ENCODE measurements at places on chromosomes 16 and 17. TPM values are rescaled to one million over a fixed set of nuclear protein-coding genes. Genes with fewer than 3 reads are reported as not detected.

DNA sequence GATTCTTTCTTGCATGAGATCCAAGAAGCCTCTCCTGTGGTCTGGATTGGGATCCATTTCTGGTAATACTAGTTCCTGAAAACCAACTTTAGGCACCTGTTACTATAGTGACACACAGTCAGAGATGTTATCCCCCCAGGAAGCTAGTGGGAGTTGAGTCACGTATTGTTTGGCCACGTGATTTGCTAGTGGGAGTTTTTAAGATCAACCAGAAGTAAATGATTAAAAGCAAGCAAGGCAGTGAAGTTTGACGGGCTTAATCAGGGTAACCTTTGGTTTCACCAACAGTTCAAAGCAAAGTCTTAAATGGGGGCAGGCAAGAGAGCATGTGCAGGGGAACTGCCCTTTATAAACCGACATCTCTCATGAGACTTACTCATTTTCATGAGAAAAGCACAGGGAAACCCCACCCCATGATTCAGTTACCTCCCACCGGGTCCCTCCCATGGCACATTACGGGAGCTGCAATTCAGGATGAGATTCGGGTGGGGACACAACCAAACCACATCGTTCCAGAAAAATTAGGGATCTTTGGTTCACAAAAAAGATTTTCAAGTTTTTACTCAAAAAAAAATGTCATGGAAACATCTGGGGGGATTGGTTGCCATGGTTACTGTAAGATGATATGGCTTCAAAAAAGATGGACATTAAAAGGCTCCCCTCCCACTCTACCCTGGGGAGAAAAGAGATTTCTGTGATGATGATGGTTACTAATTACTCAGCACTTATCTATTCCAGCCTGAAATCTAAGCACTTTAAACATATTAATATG lies 483.1 kb upstream of the ERCC4 start:
- DNase-seq, result no peak

DNA sequence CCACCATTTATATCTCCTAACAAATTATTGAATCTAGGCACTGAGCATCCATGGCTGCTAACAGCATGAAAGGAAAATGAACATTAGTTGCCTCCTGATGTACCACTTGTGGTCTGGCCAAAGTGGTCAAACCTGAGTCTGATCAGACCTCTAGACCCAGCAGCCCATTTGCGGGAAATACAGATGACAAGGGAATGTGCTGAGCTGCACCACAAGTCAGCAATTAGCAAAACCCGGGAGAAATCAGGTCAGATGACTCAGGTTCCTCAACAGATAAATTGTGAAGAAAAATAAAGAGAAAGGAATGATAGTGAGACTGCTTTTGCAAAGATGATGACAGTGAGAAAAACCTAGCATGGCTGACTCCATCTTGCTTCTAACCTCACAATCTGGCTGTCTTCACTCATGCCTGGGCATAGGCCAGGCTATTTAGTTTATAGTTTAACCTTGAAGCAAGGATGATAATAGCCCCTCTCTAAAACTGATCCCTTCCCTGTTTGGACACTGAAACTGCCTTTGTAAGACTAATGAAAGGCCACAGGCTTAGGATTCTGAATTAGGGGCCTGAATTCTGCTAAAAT lies 142.7 kb upstream of the ASIC2 start:
- no peak for DNase-seq

Gene AGRP
- total RNA-seq, result not detected

Gene NR1D1
- total RNA-seq, result 23.9 TPM

Gene CCL4
- 16.1 TPM for total RNA-seq

DNA sequence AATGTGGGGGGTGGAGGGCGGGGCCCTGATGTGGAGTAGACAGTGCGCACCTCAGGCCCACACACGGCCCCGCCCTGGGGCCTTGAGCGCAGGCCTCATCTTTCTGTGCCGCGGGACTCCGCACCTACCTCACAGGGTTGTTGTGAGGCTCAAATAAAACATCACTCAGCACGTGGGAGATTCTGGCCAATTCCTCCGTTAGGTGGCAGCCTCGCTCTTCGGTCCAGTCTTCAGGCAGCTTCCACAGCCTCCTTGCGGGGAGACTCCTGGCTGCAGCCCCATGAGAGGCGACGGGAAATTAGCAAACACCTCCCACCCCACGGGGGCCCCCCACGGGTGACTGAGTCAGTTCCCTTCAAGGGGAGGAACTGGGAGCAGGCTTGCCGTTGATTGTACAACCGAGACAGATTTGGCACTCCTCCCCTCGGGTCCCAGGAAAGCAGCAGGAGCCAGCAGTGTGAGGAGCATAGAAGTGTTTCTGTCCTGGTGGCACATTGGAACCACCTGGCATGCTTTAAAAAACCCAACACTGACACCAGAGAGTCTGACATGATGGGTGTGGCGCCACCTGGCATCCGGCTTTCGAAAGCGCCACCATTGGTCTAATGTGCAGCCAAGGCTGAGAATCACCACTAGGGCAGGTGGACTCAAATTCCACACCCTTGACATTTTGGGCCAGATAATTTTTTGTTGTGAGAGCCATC lies 7.6 kb downstream of the MRM1 start:
- DNase-seq, result no peak

GRCh38 chr16:21722771-21723455 lies 59.1 kb downstream of the OTOA start:
- DNase-seq, result no peak

Gene TBC1D26
- total RNA-seq, result not detected

DNA sequence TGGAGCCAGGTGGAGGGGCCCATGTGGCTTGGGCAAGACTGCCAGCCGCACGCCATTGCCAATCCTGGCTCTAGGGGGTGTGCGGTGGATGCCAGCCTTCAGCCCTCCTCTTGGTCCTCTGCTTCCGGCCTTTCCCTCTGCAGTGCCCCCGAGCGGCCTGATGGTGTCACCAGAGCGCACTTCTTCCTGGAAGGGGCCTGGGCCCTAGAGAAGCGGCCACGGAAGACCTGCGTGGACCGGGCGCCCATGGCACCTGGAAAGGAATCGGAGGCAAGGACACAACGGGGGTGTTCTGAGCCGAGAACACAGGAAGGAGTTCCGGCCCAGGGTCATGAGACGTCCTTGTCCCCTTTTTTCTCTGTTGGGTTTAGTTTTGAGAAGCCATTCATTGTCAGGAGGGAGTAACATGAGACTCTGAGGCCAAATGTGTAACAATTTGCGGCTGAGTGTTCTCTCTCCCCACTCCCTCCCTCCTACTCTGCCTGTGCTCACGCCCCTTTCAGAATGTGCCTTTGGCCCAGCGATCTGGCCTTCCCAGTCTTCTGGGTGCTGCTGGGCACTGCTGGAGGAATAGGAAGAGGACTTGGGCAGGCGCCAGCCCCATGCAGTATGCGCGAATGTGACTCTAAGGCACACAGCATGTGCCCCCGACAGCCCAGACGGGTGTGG lies 92.8 kb downstream of the IRX3 start:
- DNase-seq, result no peak

DNA sequence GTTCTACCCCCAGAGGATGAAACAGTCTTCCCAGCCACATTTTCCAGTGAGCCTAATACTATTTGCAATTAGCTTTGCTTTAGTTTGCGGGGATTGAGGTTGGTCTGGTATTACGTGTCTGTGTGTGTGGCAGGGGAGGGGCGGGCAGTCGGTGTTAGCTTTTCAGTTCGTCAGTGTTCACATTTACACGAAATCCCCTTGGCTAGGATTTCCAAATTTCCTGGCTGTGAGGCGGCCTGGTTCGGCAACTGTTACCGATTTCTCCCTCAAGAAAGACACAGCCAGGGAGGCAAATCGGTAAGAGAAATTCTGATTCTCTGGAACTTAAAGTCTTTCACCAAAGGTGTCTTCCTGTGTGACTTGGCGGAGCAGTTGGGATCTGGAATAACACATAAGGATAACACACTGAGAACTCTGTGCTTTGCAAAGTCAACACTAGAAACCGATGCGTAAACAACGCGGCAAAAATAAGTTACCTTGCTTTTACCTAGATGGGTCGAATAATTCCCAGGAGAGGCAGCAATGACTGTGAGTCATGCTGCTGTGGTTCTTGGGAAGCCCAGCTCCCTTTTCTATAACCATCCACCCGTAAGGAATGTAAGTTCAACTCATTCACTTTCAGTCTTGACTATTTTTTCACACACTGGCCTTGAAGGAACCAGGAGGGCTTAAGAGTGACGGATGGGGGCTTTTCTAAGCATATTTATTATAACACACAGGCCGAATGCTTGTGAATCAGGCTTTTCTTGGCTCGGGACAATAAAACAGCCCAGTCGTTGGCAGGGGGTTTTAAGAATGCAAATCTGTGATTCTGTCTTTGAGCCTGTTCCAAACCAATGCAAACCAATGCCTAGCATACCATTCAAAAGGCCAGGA lies 24.2 kb downstream of the GPRC5B start:
- no peak for DNase-seq

- no peak for DNase-seq
Measured at GRCh38 chr17:59650642-59651041, 30.9 kb downstream of the CLTC start.

Gene LIG3
- total RNA-seq, result 49.9 TPM

Gene WDR45B
- 64.6 TPM for total RNA-seq

Gene ZSCAN10
- 0.56 TPM for total RNA-seq

GRCh38 chr16:74192281-74192797 lies 104.3 kb upstream of the PSMD7 start:
- DNase-seq, result no peak

Gene FAM20A
- not detected for total RNA-seq

Gene USP43
- 0.35 TPM for total RNA-seq

Gene CLEC16A
- 28.7 TPM for total RNA-seq

Gene NPIPA7
- 6.2 TPM for total RNA-seq

- DNase-seq, result no peak
Measured at GRCh38 chr16:85796152-85796551, 3.2 kb downstream of the EMC8 start.

Gene MYH13
- not detected for total RNA-seq

DNA sequence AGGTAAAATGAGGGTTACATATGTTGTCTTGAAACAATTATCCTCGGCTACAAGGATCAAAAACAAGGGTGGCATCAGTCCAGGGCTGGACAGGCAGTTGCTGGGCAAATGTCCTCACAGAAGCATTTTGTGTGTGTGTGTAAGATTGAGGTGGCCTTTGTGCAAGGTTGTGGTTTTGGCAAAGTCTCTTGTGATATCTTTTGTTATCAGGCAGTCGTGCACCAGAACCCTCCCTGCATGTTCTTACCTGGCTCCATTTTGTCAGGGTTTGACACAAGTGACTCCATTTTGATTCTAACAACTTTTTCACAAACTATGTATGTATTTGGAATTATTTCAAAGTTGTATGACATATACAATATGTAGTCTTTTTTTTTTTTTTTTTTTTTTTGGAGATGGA lies 20.0 kb downstream of the CHAD start:
- DNase-seq, result no peak

Gene BMERB1
- 2.1 TPM for total RNA-seq

Gene SMIM22
- total RNA-seq, result not detected

DNA sequence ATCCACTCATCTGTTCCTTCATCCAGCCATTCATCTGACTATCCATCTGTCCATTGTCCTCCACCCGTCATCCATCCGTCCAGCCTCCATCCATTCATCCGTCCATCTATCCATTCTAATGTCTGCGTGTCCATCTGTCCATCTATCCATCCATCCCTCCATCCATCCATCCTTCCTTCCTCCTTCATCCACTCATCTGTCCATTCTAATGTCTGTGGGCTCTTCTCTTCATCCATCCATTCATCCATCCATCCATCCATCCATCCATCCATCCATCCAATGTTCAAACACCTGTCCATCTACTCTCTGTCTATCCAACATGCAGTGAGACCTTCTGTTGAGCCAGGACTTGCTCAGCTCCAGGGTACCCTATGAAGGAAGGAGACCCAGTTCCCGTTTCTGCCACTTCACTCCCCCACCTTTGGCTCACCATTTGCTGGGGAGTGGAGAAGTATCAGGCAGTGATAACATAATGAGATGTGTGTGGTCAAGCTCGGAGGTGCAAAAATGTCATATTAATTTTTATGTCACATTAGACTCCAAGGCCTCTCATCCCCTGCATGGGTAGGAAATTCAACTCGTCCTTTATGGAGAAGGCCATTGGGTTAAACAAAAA lies 36.5 kb upstream of the ADGRG1 start:
- no peak for DNase-seq

GRCh38 chr17:38691154-38691553 lies 13.9 kb upstream of the MLLT6 start:
- DNase-seq, result no peak

DNA sequence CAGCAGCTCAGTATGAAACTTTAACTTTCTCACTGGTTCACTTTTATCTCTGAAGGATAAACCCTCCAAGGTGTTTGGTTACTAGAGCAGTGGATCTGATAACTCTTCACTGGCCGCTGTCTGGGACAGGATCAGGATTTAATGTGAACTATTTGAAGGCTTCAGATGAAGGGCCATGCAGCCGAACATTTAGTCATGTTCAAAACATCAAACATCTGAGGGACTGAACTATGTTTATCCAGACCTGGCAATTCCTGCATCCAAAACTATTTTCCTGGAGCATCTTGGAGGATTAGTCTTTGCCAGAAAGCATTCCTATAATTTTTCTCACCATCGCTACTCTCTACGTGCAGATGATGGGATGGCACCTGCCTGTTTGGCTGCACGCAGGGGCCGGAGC lies 20.3 kb upstream of the PMP22 start:
- DNase-seq, result no peak

Gene BIRC5
- total RNA-seq, result 1.5 TPM

DNA sequence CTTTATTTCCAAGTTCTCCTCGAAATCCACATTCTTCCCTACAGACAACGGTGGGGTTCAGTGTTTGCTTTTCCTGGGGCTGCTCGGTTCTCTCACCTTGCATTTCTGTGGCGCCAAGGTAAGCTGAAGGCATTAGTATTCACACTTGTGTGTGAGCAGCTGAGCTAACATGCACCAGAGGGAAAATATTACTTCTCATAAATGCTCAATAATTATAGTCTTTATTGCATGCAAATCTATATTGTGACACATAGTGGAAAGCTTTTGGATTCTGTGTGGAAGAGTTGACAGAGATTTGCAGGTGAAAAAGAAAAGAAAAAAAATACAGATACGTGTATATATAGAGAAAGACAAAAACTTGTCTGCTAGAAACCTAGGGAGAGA lies 411.8 kb downstream of the MAF start:
- DNase-seq, result no peak

DNA sequence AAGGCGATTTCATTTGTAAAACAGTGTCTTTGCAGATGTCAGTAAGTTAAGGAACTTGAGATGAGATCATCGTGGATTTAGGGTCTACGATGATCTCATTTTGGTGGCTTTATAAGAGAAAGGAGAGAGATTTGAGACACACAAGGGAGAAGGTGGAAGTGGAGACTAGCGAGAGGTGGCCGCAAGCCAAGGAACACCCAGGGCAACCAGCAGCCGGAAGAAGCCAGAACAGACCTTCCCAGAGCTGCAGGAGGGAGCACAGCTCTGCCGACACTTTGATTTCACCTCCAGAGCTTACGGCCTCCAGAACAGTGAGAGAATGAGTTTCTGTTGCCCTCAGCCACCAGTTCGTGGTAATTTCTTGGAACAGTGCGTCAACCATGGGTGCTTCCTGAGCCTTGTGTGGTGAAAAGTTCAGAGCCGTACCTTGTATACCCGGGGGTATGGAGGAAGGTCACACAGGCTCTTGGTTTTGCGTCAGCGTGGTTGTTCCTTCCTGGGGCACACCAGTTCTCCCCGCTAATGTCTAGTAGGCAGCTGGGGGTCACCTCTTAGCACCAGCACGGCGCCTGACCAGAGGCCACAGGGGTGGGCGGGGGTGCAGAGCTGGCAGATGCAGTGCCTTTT lies 12.9 kb upstream of the SEC14L1 start:
- DNase-seq, result peak; percentile 85

Gene EMC6
- 33.6 TPM for total RNA-seq

Gene KCNAB3
- total RNA-seq, result 11.6 TPM

Gene TNFRSF17
- total RNA-seq, result 0.53 TPM

Gene NPIPB13
- total RNA-seq, result 31.9 TPM

Data from T-cell (primary cell).